ENCODE measurements at places on chromosomes 7 and 10.

DNA sequence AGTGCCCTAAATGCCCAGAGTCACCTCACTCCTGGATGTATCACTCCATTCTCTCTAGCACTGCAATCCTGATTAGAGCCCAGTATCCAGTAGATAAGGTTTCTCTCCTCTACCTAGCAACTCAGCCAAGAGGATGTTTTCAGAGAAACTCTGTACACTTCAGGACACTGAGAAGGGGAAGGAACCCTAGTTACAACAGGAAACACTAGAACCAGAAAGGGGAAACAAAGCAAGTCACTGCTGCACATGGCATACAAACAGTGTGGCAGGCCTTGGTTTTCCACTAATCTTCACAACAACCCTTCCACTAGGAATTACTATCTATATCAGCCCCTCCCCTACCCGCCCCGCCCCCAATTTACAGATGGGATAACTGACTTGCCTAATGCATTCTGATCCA, 1.6 kb downstream of the FAM204A start:
- DNase-seq: no peak

GRCh38 chr10:44651834-44652233, 259.3 kb upstream of the TMEM72 start:
- no peak for DNase-seq

GRCh38 chr7:143393267-143394041, 12.3 kb downstream of the ZYX start:
- DNase-seq: no peak

GRCh38 chr10:88385601-88386203, 197.4 kb downstream of the RNLS start:
- no peak for DNase-seq

DNA sequence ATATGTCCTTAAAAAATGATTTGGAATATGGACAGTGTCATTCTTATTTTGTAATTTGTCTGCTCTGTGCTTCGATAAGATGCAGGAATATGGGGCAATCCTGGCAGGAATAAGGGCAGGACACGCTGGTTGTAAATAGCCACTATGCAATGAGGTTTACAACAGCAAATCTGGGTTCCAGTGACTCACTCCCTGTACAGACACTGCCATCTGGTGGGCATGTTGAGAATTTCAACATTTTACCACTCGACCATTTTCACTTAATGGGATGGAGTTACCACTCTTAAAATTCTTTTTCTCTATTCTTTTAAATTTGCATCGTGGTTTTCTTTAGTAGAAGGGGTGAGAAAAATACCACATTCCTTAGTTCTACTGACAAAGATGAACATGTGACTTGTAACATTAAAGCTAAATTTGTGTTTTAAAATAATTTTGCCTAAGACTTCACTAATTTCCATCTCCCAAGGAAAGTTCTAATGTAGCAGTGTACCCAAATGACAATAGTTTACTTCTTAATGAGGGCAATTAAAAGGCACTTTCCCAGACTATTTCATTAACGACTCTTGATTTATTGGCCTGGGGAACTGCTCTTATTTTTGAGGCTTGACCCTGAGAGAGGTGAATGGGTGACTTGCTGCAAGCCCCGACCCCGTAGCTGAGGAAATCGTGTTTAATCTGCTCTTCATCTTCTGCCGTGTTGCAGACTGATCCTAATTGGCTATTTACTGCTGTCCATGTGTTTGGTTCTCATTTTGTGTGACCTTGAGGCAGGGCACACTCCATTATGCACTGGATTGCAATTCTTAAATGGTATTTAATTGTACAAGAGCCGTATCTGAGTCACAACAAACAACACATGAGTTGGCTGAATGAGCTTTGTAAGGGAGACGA, 173.6 kb upstream of the IMMP2L start:
- peak; percentile 67 for DNase-seq

DNA sequence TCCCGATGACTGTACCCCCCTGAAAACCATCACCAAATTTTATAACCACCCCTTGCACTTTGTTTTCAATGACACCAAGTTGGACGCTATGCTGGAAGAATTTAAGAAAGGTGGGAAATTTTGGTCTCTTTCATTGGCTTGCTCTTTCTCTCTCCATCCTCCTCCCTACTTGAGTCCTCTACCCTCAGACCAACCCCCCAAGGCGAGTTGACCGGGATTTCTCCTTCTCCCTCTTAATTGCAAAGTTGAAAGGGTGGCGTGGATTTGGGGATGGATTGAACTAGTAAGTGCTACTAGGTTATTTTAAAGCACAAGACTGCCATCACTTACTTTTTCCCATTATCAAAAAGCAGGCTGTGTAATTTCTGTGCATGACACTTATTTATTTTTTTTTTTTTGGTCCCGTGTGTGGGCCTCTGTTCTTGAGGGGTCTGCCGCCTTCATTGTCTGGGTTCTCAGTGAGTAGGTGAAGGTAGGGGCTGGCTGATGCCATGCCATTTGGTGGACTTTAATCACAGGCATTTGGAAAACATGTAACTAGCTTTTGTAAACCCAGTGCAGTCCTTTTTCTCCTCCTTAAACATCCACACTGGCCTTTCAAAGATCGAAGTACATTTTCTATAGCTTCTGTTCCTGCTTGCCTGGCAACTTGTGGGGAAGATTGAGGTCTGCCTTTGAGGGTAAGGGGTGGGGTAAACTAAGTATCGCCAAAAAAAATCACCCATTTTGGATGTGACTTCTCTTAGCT, 2.1 kb downstream of the CNNM2 start:
- DNase-seq: no peak

DNA sequence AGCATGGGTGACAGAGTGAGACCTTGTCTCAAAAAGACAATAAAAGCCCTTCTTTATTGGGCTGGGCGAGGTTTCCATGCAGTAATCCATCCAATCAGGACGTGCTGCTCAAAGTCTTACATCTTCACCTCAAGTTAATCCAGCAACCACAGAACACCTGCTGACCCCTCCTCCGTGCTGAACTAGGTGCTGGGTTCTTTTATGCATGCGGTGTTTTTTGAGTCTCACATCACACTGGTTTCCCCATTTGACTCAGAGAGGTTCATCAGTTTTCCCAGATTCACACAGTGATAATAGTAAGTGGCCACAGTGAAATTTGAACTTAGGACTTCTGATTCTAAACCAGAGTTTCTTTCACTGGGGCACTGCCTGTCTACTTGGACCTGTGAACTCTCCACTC, 58.3 kb upstream of the GTF2I start:
- DNase-seq: no peak

GRCh38 chr7:157429680-157430224, 92.9 kb downstream of the DNAJB6 start:
- no peak for DNase-seq

Data from globus pallidus (tissue), 1 donor.